ENCODE measurements at places on chromosomes 13 and 19.

GRCh38 chr13:49395451-49395865 is 48.4 kb downstream of the CAB39L start:
- H3K4me3 ChIP-seq = no peak overlapping the region
- no peaks in the 10 kb centered on the region for H3K27me3 ChIP-seq
- no peak overlapping the region for H3K27ac ChIP-seq
- no peak for DNase-seq
- no peaks in the 10 kb centered on the region for H3K36me3 ChIP-seq
- no peaks in the 10 kb centered on the region for H3K4me1 ChIP-seq

DNA sequence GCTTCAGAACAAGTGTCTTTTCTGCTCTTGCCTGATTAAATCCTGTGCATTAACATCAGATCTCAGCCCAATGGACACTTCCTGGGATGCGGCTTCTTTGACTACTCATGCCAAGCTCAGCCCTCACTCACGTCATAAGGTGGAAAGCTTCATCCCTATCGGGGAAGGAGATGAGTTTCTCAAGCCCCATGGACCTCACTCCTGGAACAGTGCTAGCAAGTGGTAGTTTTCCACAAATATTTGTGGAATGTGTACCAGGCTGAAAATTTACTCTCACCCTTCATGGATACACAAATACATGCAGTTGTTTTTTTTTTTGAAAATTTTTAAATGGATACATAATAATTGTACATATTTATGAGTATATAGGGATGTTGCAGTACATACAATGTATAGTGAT is 34.6 kb upstream of the FARP1 start:
- H3K27ac ChIP-seq = no peak overlapping the region
- H3K36me3 ChIP-seq = no peaks in the 10 kb centered on the region
- H3K27me3 ChIP-seq = no peaks in the 10 kb centered on the region
- peaks cover 8% of the 10 kb centered on the region for H3K4me1 ChIP-seq
- DNase-seq = no peak

DNA sequence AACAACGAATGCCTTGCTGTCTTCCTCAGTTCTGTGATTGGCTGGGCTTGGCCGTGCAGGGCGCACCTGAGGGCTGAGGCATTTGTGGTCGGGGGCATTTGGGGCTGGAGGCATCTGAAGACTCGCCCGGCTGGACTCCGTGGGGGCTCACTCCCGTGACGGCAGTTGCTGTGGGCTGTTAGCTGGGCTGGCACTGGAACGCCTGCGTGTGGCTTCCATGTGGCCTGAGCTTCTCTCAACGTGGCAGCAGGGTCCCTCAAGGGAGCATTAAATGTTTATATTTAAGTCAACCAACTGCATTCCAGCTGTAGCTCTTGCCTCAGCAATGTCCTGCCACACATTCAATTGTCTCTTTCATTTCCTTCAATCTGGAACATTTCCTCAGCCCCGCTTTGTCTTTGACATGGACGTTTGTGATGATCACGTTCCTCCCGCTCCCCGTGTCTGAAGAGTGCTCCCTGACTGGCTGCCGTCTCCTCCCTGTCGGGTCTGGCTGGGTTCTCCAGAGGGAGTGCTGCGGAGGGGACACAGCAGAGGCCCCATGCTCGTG is 21.0 kb downstream of the CCDC8 start:
- peaks cover 51% of the 10 kb centered on the region for H3K36me3 ChIP-seq
- peaks cover 19% of the 10 kb centered on the region for H3K4me1 ChIP-seq
- no peaks in the 10 kb centered on the region for H3K27me3 ChIP-seq
- H3K27ac ChIP-seq = peak overlapping the region; percentile 58

- no peaks in the 10 kb centered on the region for H3K4me1 ChIP-seq
- no peak for DNase-seq
- no peaks in the 10 kb centered on the region for H3K27me3 ChIP-seq
- H3K27ac ChIP-seq = no peak overlapping the region
Observed at GRCh38 chr13:33367926-33368325, 82.4 kb upstream of the STARD13 start.

- H3K4me1 ChIP-seq = peaks cover 42% of the 10 kb centered on the region
- no peak for DNase-seq
Observed at GRCh38 chr19:43778651-43779050, 2.1 kb downstream of the KCNN4 start.

- no peak for DNase-seq
- no peaks in the 10 kb centered on the region for H3K4me1 ChIP-seq
- H3K27ac ChIP-seq = no peak overlapping the region
- peaks cover 3% of the 10 kb centered on the region for H3K36me3 ChIP-seq
- no peaks in the 10 kb centered on the region for H3K27me3 ChIP-seq
- no peak overlapping the region for H3K4me3 ChIP-seq
Observed at GRCh38 chr19:3114811-3115210, 20.6 kb downstream of the GNA11 start.

DNA sequence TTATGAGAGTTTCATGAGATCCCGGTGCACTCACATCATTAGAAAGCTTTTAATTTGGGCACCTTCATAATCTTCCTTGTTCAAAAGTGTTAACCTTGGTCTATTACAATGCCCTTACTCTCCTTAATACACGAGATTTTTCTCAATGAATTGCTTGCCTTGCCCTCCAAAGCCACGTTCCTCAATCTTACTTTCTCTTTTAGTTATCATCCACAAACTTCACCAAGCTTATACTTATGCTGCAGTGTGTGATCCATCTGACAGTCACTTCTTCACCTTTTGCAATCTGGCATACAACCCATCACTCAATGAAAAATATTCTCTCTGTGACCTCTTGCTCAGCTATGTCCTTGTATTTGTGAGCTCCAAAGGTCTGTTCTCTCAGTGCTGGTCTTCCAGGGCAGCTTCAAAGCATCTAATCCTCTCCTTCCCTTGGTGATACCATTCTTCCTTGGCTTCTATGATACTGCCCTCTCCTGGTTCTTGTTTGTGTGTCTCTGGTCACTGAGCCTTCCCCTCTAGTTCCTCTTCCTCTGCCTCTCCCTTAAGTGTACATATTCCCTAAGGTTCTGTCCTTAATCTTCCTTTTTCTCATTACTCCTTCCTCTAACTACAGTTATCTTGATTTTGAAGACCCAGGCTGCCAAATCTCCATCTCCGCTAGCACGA is 202.2 kb upstream of the STARD13 start:
- no peaks in the 10 kb centered on the region for H3K4me1 ChIP-seq
- H3K36me3 ChIP-seq = no peaks in the 10 kb centered on the region
- H3K4me3 ChIP-seq = no peak overlapping the region

GRCh38 chr13:35016362-35017112 is 74.5 kb downstream of the NBEA start:
- DNase-seq = no peak
- H3K4me3 ChIP-seq = no peak overlapping the region
- H3K27me3 ChIP-seq = no peaks in the 10 kb centered on the region

DNA sequence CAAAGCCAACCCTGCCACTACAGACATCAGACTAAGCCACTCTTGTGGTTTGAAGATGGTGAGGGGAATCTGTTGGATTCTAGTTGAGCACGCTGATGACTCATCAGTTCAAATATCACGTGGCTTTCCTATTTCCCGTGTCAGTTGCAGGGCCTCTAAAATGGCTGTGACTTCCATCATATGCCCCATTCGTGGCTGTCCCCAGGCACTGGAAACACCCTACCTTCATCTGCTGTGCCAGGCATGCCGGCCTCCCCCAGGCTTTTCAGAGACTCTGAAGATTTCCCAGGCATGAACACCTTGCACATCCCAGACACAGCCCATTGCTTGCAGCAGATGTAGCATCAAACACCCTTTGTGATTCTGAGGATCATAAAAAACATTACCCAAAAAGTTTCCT is 659.9 kb downstream of the UQCRFS1 start:
- no peak overlapping the region for H3K4me3 ChIP-seq
- no peaks in the 10 kb centered on the region for H3K27me3 ChIP-seq
- DNase-seq = no peak
- no peaks in the 10 kb centered on the region for H3K36me3 ChIP-seq

DNA sequence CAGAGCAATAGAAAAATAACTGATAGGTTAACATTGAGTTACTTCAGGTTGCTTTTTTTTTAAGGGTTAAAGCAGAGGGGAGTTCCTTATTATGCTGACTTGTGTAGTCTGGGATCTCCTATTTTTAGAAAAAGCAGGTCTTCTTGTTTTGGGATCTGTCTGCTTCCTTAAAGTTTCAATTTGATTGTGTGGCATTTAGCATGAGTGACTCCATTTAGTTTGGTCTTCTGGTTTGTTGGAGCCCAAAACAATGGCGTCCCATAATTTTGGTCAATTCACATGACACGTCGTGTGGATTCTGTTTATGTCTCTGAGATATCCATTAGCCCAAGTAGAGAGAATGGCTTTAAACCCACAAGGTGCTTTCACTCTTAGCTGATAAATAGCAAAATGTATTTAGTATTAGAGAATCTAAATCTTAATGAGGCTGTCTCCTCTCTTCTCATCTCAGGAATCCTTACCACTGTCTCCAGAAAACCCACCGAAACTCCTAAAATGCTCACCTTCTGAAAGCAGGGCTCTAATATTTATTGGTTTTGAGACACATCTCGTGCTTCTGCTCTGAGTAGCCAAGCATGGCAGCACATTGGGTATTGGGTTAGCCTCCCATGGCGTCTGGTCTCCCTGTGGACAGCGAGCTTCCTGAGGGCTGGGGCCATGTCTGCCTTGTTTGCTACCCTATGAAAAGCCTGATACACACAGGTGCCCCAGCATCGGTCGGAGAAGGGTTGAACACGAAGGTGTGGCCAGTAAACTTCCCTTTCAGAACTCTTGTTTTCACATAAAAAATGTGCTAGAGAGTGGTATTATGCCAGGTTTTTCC is 67.2 kb upstream of the GPR183 start:
- H3K27ac ChIP-seq = no peak overlapping the region
- no peaks in the 10 kb centered on the region for H3K4me1 ChIP-seq
- DNase-seq = no peak
- no peak overlapping the region for H3K4me3 ChIP-seq
- H3K36me3 ChIP-seq = no peaks in the 10 kb centered on the region

GRCh38 chr13:44541601-44542000 is 34.5 kb downstream of the TSC22D1 start:
- no peak overlapping the region for H3K4me3 ChIP-seq
- no peak overlapping the region for H3K27ac ChIP-seq
- no peak for DNase-seq
- H3K4me1 ChIP-seq = peaks cover 6% of the 10 kb centered on the region

DNA sequence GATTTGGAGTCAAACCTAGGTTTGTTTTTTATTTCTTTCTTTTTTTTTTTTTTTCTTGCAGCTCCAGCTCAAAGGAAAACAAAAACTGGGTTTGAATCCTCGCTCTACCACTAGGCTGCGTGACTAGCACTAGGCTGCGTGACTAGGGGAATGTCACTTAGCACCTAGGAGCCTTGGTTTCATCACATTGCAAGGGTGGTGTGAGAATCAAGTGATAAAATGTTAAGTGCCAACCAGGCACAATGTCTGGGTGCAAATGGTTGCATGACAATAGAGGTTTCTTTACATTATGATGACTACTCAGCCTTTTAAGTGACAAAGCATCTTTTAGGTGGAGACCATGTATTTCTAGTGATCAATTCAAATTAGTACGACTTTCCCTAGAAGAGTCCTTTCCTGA is 27.9 kb downstream of the RCBTB2 start:
- H3K36me3 ChIP-seq = no peaks in the 10 kb centered on the region
- H3K4me1 ChIP-seq = peaks cover 24% of the 10 kb centered on the region
- DNase-seq = no peak
- H3K27ac ChIP-seq = peak overlapping the region; percentile 84

- no peak overlapping the region for H3K27ac ChIP-seq
- no peaks in the 10 kb centered on the region for H3K36me3 ChIP-seq
- H3K4me3 ChIP-seq = no peak overlapping the region
- no peaks in the 10 kb centered on the region for H3K27me3 ChIP-seq
Observed at GRCh38 chr13:52933547-52934210, 85.2 kb upstream of the PCDH8 start.

DNA sequence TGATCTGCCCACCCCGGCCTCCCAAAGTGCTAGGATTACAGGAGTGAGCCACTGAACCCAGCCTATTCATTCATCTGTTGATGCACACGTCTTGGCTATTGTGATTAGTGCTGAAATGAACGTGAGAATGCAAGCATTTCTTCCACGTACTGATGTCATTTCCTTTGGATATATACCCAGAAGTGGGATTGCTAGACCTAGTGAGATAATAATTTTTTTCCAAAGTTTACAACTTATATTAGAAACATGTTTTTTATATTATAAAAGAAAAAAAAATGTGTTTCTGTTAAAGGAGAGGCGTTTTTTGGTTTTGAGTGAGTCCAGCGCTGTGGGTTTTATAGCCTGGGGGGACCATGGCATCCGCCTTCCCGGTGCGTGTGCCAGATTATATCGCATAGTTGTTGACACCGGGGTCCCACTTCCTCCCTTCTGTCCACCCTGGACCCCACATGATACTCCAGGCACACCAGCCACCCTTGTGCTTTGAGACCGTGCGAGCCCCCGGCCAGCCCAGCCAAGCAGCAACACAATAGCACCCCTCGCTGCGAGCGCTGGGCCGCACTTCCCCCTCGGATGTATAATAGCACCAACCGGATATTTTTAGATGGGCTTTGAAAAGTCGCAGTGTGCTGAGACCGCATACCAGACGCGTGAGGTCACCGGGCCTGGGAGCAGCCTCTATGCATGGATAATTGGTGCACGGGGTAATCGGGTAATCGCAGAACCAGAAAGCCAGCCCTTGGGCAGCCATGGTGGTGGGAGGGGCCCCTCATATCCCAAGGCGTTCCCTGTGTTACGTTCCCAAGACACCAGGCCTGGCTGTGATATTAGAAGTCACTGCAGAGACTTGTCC is 59.6 kb downstream of the MYO9B start:
- H3K27me3 ChIP-seq = no peaks in the 10 kb centered on the region
- H3K4me1 ChIP-seq = peaks cover 37% of the 10 kb centered on the region
- H3K36me3 ChIP-seq = no peaks in the 10 kb centered on the region
- DNase-seq = peak; percentile 88
- no peak overlapping the region for H3K4me3 ChIP-seq

DNA sequence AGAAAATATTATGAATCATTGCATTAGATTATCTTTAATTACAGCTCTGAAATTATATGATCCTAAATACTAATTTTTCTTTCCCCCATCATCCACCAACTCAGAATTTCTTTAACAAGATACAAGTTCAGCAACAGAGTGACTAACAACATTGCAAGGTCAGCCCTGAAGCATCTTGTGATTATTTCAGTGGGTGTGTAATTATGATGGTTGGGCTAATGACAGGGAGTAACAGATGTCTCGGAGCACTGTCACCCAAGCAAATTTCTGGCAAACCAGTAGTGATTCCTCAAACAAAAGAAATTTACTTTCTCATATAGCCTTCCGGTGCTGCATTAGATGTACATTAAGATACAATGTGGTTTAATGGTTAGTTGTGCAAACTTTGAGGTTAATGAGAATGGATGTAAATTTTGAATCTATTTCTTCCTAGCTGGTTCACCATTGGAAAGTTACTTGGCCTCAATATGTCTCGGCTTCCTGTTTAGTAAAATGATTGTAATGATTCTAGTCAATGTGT is 238.9 kb downstream of the ITGBL1 start:
- no peak for DNase-seq
- no peaks in the 10 kb centered on the region for H3K27me3 ChIP-seq
- no peak overlapping the region for H3K27ac ChIP-seq

GRCh38 chr13:46595136-46595884 is 42.3 kb downstream of the LRCH1 start:
- H3K4me3 ChIP-seq = no peak overlapping the region
- peaks cover 65% of the 10 kb centered on the region for H3K4me1 ChIP-seq
- no peak overlapping the region for H3K27ac ChIP-seq
- H3K36me3 ChIP-seq = no peaks in the 10 kb centered on the region
- H3K27me3 ChIP-seq = no peaks in the 10 kb centered on the region

GRCh38 chr13:50951366-50951765 is 41.8 kb downstream of the RNASEH2B start:
- no peak overlapping the region for H3K4me3 ChIP-seq
- DNase-seq = no peak
- H3K36me3 ChIP-seq = peaks cover 3% of the 10 kb centered on the region
- no peaks in the 10 kb centered on the region for H3K27me3 ChIP-seq
- H3K27ac ChIP-seq = no peak overlapping the region
- no peaks in the 10 kb centered on the region for H3K4me1 ChIP-seq

GRCh38 chr19:35261356-35262100 is 7.2 kb upstream of the USF2 start:
- H3K4me3 ChIP-seq = no peak overlapping the region
- peaks cover 5% of the 10 kb centered on the region for H3K36me3 ChIP-seq
- peak; percentile 41 for DNase-seq
- no peaks in the 10 kb centered on the region for H3K27me3 ChIP-seq
